ENCODE measurements at places on chromosomes 12 and 14.

GRCh38 chr12:116537101-116537904 lies 21.9 kb upstream of the MAP1LC3B2 start:
- no peak for DNase-seq

GRCh38 chr12:51973560-51973959 lies 22.1 kb downstream of the ACVR1B start:
- no peak for DNase-seq

GRCh38 chr14:30985796-30986195 lies 39.7 kb upstream of the AP4S1 start:
- no peak for DNase-seq

DNA sequence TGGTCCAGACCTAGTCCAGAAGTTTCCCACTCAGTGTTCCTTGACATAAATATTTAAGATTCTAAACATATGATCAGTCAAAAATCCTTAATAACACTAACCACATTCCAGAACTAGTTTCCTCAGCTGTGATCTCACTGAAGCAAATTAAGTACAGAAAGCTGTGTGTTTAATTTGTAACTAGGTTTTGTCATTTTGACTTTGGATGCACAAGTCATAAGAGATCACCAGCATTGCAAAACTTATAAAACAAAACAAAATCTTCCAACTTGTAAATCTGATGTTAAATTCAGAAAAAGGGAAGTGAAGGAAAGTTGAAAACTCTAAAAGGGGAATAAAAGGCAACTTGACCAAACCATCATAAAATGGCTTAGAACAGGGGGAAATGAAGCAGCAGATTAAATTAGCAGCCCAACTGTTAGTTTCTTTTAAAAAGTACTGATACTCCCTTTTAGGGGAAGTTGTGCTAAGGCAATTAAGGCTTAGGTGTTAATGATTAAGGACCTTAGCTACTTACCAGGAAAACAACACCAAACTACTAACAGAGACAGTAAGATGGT lies 56.6 kb downstream of the SH2B3 start:
- DNase-seq: no peak

DNA sequence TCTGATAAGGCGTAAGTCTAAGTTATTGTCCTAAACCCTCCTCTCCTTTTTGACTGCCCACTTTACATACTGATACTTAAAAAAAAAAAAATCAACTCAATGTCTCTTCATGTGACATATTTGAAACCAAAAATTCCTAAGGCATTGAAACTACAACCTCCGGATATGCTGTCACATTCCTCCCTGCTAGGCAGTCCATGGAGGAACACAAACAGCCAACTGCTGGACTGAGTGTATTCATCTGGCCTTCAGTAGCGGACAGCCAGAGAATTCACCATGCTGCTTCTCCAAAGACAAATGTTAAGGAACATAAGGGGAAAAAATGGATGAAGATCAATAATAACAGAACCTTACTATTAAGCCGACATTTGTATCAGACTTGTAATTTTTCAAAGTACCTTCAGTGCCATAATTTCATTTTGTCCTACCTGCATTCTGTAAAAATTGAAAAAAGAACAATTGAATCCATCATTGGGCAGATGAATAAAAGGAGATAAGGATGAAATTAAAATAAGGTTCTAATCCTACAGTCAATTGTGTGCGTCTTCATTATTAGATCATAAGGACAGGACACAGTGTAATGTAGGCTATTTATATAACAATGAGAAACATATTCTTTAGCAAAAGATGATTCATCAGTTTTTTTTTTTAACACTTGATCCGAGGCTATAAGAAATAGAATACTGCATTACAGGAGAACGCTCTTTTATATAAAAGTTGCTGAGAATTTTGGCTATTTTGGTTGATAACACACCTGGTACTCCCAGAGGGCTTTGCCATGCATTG lies 12.2 kb downstream of the RERG start:
- DNase-seq: no peak

DNA sequence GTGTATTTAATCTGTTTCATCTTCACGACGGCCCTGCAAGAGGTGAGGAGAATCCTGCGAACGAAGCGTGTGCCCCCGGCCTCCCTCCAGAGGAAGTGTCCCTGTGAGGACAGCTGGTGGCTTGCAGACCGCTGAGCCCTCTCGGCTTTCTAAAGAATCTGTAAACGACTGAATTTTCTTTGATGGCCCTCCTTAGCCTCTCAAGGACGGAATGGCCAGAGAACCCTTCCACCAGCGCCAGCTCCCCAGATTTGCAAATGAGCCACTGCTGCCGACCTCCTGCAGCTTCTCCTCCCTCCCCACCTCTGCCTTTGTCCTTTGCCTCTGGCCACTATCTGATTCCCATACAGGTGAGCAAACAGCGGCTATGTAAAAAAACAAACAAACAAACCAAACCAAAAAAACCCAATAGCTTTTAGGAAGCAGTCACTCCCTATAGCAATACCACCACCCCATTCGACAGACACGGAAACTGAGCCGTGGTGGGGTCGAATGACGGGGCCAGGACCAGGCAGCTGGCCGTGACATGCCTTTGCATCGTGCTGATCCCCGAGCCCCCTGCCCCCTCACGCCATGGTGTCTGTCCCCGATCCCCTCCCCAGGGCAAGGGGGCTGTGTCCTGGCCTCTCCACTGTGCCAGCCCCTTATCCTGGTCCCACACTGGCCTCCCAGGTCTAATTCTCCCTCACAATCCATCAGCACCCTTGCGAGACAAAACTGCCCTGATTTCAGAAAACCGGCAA lies 23.6 kb downstream of the RFLNA start:
- DNase-seq: no peak

GRCh38 chr14:96064866-96065265 lies 25.7 kb downstream of the C14orf132 start:
- no peak for DNase-seq

GRCh38 chr12:3002646-3003045 lies 43.4 kb downstream of the TEAD4 start:
- no peak for DNase-seq

GRCh38 chr12:130642856-130643255 lies 73.2 kb downstream of the RIMBP2 start:
- DNase-seq: no peak

DNA sequence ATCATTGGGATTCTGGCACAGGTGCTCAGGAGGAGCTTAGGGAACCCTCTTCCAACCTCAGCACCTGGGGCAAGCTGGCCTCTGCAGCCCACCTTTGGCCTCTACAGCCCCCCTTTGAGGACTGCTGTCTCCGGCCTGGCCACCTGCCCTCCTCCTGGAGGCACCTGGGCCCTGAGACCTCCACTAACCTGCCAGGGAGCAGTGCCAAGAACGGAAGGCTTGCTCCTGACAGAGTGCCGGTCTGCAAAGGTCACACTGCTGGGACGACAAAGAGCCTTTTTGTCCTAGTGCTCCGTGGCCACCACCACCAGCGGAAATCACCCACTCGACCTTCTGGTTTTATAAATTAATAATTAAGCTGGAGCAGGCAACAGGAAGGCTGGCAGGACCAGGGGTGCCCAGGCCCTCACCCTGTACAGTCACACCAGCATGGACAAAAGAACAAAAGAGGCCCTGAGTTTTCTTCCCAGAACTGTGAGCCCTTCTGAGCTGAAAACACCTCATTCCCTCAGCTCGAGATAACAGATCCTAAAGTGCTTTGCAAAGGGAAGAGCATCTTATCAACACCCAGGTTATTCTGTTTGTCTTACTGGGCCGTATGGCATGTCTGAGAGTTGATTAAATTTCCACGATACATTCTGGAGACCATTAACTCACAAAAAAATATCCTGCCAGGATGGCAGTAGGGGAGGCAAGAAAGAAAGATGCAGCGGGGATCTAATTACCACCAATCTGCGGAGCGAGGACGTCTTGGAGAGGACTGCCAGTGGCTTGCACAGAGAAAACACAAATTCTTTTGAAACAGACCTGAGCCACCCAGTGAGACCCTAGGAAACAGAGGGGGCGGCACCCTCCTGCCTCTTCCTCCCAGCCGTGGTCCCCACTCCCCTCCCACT lies 8.2 kb downstream of the TESC start:
- no peak for DNase-seq

DNA sequence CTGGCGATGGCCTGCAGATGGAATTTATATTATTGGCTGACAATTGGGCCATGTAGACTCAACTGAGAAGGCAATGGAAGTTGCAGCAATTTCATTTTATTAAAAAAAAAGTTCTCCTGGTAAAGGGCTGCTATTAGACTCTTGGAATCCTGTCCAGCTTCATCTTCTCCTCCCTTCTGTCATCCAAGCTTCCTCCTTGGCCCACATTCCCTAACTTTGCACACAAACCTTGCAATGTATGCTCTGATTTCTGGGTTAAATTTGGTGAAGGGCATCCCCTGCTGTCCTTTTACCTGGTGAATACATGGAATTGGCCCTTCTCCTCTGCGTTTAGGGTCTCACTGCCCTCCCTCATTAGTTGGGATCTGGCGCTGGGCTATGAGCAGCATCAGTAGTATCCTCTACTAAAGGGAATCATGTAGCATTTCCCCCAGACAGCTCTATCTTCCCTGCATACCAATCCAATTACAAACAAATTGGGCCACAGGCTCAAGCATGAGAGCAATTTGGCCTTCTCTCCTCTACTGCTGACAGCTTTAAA lies 336.9 kb downstream of the BMP4 start:
- peak; percentile 81 for DNase-seq

- peak; percentile 81 for DNase-seq
Measured at GRCh38 chr14:61266891-61267740, 14.0 kb downstream of the TMEM30B start.

GRCh38 chr14:22994762-22995275 lies 12.5 kb upstream of the AJUBA start:
- DNase-seq: no peak

- DNase-seq: no peak
Measured at GRCh38 chr12:4938900-4939299, 29.2 kb downstream of the KCNA1 start.

DNA sequence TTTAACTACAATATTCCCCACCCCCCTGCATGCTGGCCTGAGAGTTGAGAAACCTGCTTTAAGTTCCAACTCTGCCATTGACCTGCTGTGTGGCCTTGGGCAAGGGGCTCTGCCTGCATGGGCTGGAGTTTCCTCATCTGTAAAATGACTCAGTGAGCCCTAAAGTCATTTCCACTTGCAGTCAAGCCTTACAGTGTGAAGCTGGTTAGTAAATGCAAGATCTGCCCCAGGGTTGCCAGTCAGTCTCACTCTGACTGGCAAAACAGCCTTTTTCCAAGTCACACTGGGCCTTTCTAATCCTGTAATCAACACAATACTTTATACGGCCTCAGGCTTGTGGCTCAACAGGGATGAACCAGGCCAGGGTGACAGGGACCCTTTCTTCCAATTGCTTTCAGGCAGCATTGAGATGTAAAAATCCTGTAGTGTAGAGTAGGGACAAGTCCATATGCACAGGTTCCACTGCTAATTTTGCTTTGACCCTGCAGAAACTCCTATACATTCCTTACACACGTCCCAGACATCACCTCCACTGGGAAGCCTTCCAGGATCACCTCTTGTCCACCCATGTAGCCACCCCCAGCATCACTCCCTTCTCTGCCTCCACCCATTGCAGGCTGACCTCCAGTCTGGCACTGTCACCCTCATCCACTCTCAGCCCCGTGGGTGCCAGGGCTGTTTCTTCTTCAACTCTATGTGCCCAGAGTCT lies 42.6 kb upstream of the PRIMA1 start:
- no peak for DNase-seq

DNA sequence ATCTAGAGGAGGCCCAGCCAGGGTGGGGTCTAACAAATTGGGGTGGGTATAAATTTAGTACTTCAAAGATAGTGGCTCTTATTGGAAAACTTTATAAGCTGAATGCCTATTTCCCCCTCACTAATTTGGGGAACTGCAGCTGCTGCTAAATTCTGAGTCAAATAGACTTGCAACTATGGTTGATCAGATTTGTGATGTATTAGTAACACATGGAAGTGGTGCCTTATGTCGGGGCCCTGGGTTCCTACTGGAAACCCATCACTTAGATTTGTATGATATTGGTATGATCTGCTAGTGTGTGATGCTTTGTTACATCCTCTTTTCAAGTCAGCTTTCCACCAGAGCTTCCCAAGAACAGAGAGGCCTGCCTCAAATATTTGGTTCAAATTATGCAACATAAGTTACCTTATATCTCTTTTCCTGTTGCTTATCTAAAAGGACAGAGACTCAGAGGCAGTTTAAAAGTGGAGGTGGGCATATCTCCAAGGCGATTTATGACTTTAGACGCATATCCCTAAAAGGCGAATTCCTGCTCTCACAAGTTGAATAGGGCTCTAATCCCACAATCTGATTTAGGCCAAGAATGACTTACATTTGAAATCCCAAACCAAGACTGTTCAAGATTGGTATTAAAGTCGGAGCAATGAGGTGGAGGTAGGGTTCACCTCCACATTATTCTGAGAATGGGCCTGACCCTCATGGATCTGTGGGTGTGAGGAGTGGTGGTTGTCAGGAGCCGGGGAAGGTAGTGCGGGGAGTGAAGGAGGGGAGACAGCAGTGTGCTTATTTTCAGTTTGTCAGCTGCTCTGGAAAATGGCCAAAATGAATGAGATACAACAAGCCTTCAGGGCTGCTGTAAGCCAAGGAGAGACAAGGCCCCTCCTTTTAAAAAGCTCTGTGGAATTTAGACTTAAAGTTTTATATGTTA lies 425.8 kb downstream of the RAD51B start:
- peak; percentile 89 for DNase-seq

DNA sequence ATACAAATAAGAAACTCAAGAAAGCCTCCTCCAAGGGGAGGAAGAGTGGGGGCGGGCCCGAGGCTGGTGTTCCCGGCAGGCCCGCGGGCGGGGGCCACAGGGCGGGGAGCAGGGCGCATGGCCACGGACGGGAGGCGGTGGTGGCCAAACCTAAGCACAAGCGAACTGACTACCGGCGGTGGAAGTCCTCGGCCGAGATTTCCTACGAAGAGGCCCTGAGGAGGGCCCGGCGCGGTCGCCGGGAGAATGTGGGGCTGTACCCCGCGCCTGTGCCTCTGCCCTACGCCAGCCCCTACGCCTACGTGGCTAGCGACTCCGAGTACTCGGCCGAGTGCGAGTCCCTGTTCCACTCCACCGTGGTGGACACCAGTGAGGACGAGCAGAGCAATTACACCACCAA lies 8.7 kb downstream of the DACT1 start:
- no peak for DNase-seq

DNA sequence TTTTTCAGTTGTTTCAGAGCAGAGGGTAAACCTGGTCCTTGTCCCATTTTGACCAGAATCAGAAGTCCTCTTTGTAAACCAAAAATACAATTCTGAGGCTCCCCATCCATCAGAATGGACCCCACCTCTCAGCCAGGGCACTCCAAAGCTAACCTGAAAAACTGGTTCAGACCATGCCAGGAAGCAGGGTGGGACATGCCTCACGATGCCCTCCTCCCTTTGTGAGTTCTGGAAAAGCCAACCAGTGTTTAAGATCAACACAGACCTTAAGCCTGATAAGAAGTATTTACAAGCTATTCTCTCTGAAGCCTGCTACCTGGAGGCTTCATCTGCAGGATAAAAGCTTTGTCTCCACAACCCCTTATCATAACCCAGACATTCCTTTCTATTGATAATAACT lies 35.4 kb downstream of the TNFAIP2 start:
- DNase-seq: no peak

- DNase-seq: no peak
Measured at GRCh38 chr12:43982544-43982943, 146.7 kb downstream of the TMEM117 start.
